H54 (cell line): ENCODE measurements at places on chromosomes 16 and 17.
A peak's percentile ranks its signal among the peaks of the same experiment; 100 is the strongest.

DNA sequence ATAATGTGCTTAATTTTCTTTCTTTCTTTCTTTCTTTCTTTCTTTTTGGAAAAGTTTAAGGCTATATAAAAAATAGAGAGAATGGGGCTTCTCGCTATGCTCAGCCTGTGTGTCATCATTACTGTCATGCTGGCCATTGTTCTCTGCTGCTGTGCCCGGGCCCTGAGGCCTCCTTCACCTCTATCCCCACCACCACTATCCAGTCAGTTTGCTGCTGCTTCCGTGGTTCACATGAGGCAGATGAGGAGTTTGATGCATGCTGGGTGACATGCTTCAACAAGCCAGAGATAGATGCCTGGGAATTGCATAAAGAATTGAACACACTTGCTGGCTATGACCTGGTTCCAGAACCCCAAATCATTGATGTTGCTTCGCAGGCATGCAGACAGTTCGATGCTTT lies 36.3 kb downstream of the PITPNC1 start:
- no peak for DNase-seq

DNA sequence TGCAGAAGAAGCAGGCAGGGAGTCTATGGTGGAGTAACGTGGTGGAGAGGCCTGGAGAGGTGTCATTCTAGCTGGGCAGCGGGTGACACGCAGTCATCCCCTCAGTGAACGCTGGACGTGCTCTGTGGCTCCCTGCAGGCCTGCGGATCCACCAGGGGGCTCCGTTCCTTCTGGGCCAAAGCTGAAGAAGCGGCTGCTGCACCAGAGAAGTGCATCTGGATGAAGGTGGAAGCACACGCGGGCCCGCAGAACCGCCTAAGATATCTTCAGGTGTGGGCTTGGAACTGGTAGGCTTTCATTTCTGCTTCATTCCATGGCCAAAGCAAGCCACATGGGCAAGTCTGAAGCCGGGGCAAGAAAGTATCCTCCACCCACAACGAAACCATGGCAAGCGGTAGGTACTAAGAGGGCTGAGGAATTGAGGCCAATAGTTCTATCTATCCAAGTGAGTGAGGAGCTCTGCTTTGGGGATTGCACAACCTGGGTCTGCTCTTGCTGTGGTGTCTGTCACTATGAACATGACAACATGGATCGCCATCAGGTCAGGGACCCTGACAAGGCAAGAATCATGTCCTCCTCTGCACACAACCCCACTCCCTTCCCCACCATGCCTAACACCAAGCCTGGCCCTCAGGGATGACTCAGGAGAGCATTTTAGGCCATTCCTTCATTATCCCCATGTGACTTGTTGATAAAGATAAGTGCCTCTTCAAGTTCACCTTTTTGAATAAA lies 78.9 kb upstream of the FBXO47 start:
- DNase-seq = no peak

- DNase-seq = no peak
Observed at GRCh38 chr17:3796110-3796821, 4.7 kb downstream of the ITGAE start.

DNA sequence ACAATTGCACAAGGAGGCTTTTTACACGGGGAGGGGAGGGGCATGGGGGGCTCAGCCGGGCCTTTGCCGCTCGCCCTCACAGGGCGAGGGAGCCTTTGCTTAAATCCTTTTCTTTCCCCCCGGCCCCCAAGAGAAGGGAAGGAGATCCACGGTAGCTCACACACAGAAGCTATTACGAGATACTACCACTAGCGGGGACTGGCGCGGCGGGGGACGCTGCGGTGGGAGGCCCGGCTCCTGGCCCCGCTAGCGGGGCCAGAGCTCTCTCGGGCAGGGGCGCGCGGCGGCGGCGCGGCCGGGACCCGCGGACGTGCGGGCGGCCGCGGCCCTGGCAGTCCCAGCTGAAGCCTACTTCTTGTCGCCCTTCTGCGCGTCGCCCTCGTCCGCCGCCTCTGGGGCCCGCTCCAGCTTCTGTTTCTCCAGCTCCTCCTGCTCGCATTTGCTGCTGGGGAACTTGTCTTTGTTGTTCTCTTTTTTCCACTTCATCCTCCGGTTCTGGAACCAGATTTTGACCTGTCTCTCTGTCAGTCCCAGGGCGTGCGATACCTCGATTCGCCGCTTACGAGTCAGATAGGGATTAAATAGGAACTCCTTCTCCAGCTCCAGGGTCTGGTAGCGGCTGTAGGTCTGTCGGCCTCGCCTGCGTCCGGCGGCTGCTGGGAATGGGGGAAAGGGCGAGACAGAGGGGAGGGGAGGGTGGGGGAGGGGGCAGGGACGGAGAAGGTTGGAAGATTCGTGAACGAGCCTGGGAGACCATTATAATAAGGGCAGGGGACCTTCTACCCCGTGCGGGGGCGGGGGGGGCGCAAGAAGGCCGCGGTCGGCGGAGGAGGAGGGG lies 2.0 kb downstream of the HOXB8 start:
- DNase-seq = no peak

DNA sequence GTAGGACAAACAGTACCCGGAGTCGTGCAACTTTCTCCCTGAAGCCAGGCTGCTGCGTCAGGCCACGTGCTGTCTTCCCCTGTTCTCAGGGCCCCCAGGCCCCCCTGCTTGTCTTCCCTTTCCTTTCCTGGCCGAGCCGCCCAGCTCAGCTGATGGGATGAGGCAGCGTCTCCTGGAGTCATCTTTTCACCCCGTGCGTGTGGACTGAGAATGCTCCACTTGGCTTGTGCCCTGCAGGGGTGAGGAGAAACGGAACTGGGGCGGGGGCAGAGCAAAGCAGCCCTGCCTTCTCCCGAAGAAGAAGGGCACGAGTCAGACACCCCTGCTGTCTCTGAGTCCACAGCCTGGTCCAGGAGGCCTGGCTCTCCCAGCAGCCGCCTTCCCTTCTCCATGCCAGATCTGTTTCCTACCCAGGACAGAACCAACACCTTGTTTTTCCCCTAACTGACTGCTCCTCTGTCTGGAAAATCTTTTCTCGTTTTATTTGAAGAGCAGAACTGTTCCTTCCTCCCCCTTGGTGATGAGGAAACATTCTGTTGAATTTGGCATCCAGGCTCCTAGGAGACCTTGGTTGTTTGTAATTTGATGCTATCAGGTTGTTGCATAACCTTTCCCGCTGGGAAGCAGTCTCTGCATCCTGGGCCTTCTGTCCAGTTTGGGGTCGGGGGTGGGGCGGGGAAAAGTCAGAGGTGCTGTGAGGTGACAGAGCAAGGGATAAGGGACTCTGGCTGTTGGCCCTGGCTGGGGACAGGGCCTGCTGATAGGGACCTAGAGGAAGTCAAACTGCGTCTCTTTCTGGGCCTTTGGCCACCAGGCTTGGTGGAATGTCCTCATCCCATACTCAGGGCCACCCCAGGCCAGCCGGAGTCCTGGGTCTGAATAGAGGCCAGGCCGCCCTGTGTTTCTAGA lies 78.8 kb downstream of the WIPI1 start:
- DNase-seq = peak; percentile 61

DNA sequence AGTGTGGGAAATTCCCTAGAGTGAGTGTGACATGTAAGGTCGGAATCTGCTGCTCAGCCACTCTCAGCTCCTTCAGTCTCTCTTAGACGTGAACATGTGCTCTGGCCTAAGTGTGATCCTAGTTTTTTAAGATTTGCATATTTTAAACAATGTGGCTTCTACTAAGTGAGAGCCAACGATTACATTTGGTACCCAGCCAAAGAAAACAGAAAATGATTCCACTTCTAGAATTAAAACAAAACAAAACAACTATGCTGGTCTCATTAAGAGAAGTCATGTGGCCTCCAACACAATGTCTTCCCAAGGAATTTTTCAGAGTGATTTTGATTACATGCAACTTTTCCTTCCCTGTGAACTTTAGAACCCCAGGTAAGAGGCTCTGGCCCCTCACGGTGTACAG lies 10.1 kb downstream of the TMEM238L start:
- no peak for DNase-seq

GRCh38 chr16:79612207-79612606 lies 11.7 kb upstream of the MAF start:
- no peak for DNase-seq

DNA sequence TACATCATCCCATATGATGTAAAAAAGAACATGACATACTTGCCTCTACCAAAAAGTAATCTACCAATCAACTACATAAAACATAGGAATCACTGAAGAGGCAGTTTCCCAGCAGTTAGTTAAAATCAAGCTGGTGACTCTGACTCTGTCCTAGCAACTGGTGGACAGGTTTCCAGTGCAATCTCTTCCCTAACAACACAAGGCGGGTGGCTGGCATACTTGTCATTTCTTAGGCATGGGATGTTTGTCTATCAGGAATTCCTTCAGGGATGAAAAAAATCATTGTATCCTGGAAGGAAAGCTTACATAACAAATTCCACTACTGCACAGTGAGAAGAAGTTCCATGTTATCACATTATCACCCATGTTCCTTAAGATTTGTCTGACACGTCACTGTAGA lies 50.9 kb downstream of the HELZ start:
- peak; percentile 21 for DNase-seq

GRCh38 chr17:63405741-63406261 lies 40.3 kb downstream of the CYB561 start:
- DNase-seq = peak; percentile 34

DNA sequence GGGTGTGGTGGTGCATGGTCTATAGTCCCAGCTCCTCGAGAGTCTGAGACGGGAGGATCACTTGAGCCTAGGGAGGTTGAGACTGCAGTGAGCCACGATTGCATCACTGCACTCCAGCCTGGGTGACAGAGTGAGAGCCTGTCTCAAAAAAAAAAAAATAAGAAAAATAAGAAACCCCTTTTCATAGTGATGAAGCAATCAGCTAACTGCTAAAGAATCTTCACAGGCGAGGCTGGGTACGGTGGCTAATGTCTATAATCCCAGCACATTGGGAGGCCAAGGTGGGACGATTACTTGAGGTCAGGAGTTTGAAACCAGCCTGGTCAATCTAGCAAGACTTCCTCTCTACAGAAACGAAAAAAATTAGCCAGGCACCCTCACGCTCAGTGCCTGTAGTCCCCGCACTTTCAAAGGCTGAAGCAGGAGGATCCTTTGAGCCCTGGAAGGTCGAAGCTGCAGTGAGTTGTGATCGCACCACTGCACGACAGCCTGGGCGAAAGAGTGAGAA lies 760 bp downstream of the SLFN12L start:
- DNase-seq = no peak

DNA sequence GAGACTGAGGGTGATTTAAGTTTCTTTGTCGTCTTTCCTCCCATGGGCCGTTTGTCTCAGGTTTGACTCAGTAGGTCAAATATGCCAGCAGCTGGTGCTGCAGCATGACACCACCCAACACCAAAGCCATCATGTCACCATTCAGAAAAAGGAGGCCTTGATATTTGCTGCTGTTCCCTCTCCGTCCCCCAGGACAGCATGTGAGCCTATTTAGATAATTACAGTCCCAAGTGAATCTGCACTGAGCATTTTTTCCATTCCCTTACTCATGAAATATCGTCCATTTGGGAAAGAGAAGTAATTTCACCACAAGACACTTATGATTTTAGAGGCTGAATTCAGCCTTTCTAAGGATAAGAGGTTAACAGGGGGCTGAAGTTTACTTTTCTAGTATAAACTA lies 62.2 kb upstream of the ADORA2B start:
- no peak for DNase-seq

- no peak for DNase-seq
Observed at GRCh38 chr17:68600931-68601564, at the start of gene FAM20A. Gene FAM20A (minus strand): TSS chr17:68601367. CDS start chr17:68600666, 701 bp downstream.

DNA sequence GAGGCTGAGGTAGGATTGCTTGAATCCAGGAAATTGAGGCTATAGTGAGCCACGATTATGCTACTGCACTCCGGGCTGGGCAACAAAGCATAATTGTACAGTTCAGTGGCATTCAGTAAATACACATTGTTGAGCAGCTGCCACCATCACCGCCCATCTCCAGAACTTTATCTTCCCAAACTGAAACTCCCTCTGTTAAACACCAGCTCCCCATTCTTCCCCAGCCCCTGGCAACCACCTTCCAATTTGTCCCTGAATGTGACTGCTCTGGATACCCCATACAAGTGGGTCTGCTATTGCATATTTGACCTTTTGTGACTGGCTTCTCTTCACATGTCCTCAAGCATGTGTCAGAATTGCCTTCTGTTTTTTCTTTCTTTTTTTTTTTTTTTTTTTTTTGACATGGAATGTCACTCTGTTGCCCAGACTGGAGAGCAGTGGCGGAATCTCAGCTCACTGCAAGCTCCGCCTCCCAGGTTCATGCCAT lies 2.9 kb downstream of the RPL38 start:
- no peak for DNase-seq

- DNase-seq = peak; percentile 32
Observed at GRCh38 chr17:30950669-30951399, 20.0 kb upstream of the RNF135 start.

DNA sequence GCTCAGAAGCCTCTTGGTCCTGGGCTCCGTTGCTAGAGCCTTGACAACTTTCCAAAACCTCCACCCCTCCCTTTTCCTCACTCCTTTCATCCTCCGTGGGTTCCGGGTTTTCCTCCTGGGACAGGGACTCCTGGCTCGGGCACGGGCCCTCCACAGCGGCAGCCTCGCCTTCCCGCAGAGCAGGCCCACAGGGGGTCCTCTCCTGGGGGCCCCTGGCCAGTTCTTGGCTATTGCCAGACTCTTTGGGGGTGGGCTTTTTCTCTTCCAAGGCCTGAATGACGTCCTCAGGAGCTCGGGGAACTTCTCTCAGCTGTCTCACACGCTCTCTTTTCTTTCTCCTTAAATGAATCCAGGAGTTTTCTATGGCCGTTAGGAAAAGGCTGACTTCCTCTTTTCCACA lies 19.3 kb upstream of the MNT start:
- DNase-seq = no peak

DNA sequence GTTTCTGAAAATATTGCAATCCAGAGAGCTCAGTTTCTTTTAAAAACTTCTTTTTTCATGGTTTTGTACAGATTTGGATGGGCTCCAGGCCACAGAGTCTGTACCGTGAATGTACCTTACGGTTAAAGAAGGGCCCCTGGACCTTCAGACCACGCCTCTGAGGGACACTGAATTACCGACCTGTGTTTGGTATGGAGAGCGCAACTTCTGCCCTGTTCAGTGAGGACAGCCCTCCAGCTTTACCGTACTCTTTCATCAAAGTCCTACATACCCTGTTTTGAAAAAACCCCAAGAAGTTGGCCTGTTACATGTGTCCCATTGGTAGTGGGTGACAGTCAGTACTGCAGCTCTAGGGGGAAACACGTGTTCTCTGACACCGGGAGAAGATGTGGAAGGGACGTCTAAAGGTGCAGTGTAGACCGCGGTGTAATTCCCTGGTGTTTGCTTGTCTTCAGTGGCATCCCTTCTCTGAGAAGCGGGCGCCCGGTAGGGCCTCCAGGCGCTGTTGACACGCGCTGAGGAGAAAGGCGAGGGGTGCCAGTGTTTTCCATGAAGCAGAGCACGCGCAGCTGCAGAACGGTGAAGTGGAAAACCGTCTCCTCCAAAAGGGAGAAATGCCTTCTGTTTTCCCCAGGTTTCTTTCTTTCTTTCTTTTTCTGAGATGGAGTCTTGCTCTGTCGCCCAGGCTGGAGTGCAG lies 6.2 kb downstream of the PGS1 start:
- no peak for DNase-seq

DNA sequence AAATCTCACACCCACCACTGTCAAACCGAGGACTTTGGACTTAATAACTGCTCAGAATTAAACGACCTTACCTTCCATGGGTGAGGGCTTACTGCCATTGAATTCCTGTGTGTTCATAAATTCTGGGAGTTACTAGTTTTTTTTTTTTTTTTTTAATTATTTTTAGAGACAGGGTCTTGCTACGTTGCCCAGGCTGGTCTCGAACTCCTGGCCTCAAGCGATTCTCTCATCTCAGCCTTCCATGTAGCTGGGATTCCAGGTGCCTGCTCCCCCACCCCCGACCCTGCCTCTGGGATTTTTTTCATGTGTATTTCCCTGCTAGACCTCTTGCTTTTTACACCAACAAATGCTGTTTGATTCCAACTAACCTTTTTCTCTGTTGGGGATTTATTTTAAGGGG lies 14.9 kb upstream of the CD300A start:
- no peak for DNase-seq
